ENCODE measurements at places on chromosomes 1 and 21.

- no peak for DNase-seq
These were observed 267.7 kb downstream of the RYR2 start for GRCh38 chr1:237309595-237310118.

GRCh38 chr1:186042230-186042629 lies 308.0 kb downstream of the HMCN1 start:
- no peak for DNase-seq

DNA sequence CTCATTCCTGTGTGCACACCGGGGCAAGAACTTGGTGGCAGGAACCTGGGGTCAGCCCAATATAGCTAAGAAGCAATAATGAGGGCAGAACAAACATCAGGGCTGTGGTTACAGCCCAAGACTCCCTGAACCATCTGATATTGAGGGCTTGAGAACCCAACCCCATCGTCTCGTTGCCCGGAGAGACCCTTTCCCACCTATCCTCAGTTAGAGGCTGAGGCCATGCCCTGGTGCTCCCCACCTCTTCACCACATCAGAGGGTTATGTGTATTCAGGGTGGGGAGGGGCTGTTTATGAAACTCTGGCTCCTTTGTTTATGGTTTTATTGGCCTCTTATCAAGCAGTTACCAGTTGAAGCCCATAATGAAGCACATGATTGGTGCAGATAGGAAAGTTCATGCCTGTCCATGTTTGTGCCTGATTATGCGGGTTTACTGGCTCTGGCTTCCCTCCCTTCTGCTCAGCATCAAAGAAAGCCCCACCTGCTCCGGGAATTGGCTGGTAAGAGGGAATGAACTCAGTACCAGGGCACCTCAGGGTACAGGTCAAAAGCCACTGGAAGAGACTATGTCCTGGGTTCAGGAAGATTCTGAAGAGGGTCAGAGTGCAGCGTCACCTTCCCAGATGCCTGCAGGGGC lies 14.5 kb downstream of the NUAK2 start:
- DNase-seq = no peak

- DNase-seq = no peak
These were observed 14.3 kb upstream of the DR1 start for GRCh38 chr1:93331412-93331811.

- DNase-seq = no peak
These were observed 55.4 kb upstream of the JAK1 start for GRCh38 chr1:65021795-65022194.

- peak; percentile 96 for DNase-seq
These were observed 797 bp upstream of the USP1 start for GRCh38 chr1:62436039-62436465.

DNA sequence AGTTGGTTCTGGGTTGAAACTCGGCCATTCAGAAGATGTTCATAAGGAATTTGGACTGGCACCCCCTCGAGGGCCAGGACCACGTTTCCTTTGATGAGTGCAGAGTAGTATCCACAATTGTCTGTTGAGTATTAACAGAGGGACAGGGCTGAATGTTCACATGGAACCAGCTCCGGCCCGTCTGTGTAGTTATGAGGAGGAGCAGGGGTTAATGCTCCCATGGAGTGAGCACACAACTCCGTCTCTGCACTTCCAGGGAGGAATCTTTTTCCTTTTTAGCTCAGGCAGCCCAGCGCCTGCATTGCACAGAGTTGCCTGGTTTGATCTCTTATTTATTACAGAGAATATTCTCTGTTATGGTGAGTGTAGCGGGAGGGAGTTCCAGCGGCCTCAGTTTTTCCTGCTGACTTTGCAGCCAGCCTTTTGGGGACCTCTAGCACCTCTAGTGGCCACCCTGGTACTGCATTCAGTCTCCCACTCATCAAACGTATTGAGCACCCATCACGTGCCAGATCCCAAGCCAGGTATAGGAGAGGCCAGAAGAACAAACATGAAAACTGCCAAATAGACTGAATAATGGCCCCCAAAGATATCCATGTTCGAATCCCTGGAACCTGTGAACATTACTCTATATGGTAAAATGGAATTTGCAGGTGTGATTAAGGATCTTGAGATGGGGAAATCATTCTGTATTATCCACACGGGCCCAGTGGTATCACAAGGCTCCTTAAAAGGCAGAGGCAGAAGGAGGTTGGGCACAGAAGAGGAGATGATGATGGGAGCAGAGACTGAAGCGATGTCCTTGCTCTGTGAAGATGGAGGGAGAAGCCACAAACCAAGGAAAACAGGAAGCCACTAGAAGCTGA lies 167.7 kb upstream of the CSF3R start:
- DNase-seq = peak; percentile 39

GRCh38 chr21:32523988-32524719 lies 61.2 kb downstream of the TCP10L start:
- no peak for DNase-seq

GRCh38 chr1:30743584-30744059 lies 14.0 kb downstream of the LAPTM5 start:
- DNase-seq = peak; percentile 58

DNA sequence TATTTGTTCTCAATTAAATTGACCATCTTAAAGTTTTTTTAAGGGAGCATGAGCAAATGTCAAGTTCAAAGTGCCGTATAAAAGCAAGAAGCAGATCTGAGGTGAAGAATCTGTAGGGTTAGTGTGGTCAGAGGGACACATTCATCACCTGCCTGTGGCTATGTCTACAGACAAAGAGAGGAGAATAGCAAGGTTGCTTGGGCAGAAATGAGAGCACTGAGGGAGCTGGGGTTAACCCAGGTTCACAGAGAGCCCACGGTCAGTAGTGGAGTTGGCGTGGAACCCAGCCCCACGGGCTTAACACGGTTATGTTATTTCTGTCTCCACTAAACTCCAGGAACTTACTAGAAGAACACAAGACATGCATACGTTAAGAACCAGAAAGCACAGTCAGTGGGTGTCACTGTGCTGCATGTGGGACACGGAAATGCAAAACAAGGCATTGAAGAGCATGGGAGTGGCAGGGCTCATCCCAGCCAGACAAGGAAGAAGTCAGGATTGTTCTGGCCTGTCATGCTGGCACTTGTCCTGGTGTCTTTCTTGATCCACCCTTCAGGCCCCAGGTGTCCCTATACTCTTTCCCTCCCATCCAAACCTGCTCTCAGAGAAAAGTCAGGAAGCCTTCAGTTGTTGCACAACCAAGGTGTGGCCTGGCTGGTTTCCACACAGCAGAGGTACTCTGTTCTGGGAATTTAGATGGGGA lies 95.5 kb upstream of the IVNS1ABP start:
- DNase-seq = no peak

GRCh38 chr1:78678324-78678723 lies 28.7 kb downstream of the IFI44 start:
- DNase-seq = no peak

All from activated effector memory CD4-positive, alpha-beta T cell treated with Interleukin-2 at 50 U/mL for 16 hours (primary cell).